ENCODE measurements at places on chromosomes 5 and 9. TPM values are rescaled to one million over a fixed set of nuclear protein-coding genes. Genes with fewer than 3 reads are reported as not detected.

Gene DNM1
- 0.44 TPM for total RNA-seq

Gene PIP5K1B
- total RNA-seq = not detected

Gene CDH12
- total RNA-seq = not detected

Gene STK32A
- total RNA-seq = under 0.01 TPM

Gene AP3B1
- total RNA-seq = 36.3 TPM

Gene EGR1
- total RNA-seq = 4.8 TPM

Gene CARTPT
- not detected for total RNA-seq

Gene IL13
- total RNA-seq = not detected

Gene CD74
- total RNA-seq = 2.0 TPM

Gene PLPPR1
- total RNA-seq = under 0.01 TPM

Gene OR1K1
- total RNA-seq = not detected

Gene TNFSF8
- total RNA-seq = not detected

Gene SLC36A3
- not detected for total RNA-seq

Gene LRRC19
- total RNA-seq = not detected
